Activated CD4-positive, alpha-beta memory T cell treated with anti-CD3 and anti-CD28 coated beads, Interleukin-2, amount 10 ng/mL, durations not matched to agents 7 days and 5 days (primary cell): ENCODE measurements at places on chromosomes 7 and 10. TPM values are rescaled to one million over a fixed set of nuclear protein-coding genes. Genes with fewer than 3 reads are reported as not detected.

The HGF gene
- total RNA-seq, result not detected

GRCh38 chr7:76381814-76382213 is 23.0 kb upstream of the YWHAG start:
- no peak overlapping the region for H3K27ac ChIP-seq
- no peaks in the 10 kb centered on the region for H3K27me3 ChIP-seq
- no peaks in the 10 kb centered on the region for H3K36me3 ChIP-seq
- peaks cover 11% of the 10 kb centered on the region for H3K4me1 ChIP-seq
- no peak overlapping the region for H3K4me3 ChIP-seq

DNA sequence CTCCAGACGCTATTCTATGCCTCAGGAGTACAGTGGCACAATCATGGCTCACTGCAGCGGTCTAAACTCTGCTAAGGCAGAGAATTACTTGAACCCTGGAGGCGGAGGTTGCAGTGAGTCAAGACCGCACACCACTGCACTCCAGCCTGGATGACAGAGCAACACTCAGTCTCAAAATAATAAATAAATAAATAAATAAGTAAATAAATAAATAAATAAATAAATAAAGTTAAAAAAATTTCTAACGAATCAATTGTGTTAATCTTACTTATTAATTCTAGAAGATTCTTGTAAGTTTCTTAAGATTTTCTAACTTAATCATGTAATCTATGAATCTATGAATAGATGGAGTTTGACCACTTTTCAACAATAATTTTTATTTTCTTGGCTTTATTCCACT is 621.4 kb upstream of the POT1 start:
- H3K36me3 ChIP-seq, result no peaks in the 10 kb centered on the region
- H3K27ac ChIP-seq, result no peak overlapping the region
- H3K4me1 ChIP-seq, result no peaks in the 10 kb centered on the region
- no peak overlapping the region for H3K4me3 ChIP-seq

The GIMAP2 gene
- total RNA-seq, result 120 TPM

- DNase-seq, result no peak
- no peak overlapping the region for H3K4me3 ChIP-seq
- no peak overlapping the region for H3K27ac ChIP-seq
- H3K36me3 ChIP-seq, result no peaks in the 10 kb centered on the region
Measured at GRCh38 chr7:136308230-136308629, 331.1 kb upstream of the MTPN start.

The PIK3CG gene
- total RNA-seq, result 49.6 TPM

GRCh38 chr7:104903044-104903443 is 111.0 kb upstream of the KMT2E start:
- no peak for DNase-seq
- no peaks in the 10 kb centered on the region for H3K4me1 ChIP-seq
- no peak overlapping the region for H3K4me3 ChIP-seq

GRCh38 chr7:146216396-146217041 is 99.9 kb downstream of the CNTNAP2 start:
- H3K27ac ChIP-seq, result no peak overlapping the region
- H3K4me1 ChIP-seq, result no peaks in the 10 kb centered on the region
- no peak for DNase-seq
- no peaks in the 10 kb centered on the region for H3K36me3 ChIP-seq
- H3K27me3 ChIP-seq, result no peaks in the 10 kb centered on the region

The SPDYE17 gene
- not detected for total RNA-seq

The PPIA gene
- total RNA-seq, result 2,032 TPM

The GBX1 gene
- not detected for total RNA-seq

DNA sequence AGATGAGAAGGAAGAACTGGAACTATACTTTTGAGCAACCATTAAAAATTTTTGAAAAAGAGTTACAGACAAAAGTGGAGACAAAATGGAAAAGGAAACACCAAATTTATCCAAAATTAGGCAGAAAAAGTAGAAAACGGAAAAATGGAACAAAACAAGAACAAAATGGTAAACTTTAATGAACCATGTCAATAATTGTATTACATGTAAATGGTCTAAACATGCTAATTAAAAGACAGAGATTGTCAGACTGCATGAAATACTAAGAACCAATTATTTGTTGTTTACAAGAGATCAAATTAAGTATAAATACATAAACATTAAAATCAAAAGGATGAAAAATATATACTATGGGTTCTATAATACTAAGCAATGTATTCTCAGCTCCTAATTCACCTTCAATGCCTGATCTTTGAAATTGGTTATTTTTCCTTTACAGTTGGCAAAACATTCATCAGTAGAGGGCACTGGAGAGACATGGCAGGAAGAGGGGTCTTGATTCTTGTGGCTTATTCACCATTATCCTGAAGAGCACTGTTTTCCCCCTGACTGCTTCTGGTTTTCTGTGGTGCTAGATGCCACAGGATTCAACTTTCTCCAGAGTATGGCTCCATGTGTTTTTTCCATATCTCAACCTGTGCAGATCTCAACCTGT is 124.9 kb downstream of the ELFN1 start:
- H3K27ac ChIP-seq, result no peak overlapping the region
- peaks cover 4% of the 10 kb centered on the region for H3K36me3 ChIP-seq
- H3K4me3 ChIP-seq, result no peak overlapping the region
- no peaks in the 10 kb centered on the region for H3K4me1 ChIP-seq

DNA sequence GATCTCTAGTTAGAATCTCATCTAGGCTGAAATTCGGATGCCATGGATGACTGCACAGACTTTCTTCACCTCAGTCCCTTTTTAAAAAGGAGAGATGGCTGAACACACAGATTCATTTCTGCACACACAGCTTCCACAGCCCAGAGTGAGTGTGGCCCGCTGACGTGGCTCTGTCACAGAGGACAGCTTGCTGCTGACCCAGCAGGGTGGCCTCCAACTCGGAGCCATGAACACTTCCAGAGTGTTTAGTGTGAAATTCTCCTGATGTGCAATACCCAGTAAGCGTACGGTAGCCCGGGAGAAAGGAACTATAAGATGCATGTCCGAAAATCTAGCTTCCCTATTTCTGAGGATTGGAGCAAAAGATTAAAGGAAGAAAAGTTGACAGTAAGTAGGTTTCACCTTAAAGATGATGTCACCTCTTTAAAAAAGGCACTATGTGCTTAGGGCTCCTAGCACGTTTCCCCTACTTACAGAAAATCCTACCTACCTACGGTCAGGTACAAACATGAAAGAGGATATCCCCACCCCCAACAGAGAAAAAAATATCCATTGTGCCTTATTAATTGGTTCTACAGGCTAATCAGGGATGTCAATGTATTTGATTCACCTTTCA is 162.2 kb downstream of the RAPGEF5 start:
- DNase-seq, result no peak
- H3K27ac ChIP-seq, result no peak overlapping the region
- H3K27me3 ChIP-seq, result peaks cover 27% of the 10 kb centered on the region
- no peak overlapping the region for H3K4me3 ChIP-seq

DNA sequence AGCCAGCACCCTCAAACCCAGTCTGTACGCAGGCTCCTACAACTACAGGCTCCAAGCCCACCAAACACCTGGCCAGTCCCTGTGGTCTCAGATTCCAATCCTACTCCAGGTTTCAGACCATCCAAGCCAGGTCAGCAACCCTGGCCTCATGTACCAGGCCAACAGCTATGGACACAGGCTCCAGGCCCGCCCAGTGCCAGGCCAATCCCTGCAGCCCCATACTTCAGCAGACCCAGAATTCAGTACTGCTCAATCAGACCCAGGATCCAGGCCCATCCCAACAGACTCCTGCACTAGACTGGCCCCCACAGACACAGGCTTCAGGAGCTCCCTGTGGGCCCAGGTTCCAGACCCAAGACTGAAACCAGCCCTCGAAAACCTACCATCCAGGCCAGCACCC is 32.3 kb downstream of the HPSE2 start:
- H3K4me3 ChIP-seq, result no peak overlapping the region
- H3K4me1 ChIP-seq, result no peaks in the 10 kb centered on the region
- no peak overlapping the region for H3K27ac ChIP-seq
- no peaks in the 10 kb centered on the region for H3K36me3 ChIP-seq
- no peak for DNase-seq
- H3K27me3 ChIP-seq, result no peaks in the 10 kb centered on the region

- H3K4me1 ChIP-seq, result peaks cover 7% of the 10 kb centered on the region
- DNase-seq, result no peak
- H3K27me3 ChIP-seq, result peaks cover 13% of the 10 kb centered on the region
- H3K4me3 ChIP-seq, result no peak overlapping the region
Measured at GRCh38 chr7:1597066-1597760, 27.4 kb upstream of the PSMG3 start.

- no peak overlapping the region for H3K27ac ChIP-seq
- H3K36me3 ChIP-seq, result peaks cover 30% of the 10 kb centered on the region
- DNase-seq, result no peak
- no peaks in the 10 kb centered on the region for H3K27me3 ChIP-seq
- no peak overlapping the region for H3K4me3 ChIP-seq
- no peaks in the 10 kb centered on the region for H3K4me1 ChIP-seq
Measured at GRCh38 chr7:107528461-107528860, 35.3 kb downstream of the COG5 start.

GRCh38 chr10:119257899-119258419 is 50.6 kb downstream of the GRK5 start:
- no peak overlapping the region for H3K4me3 ChIP-seq
- H3K36me3 ChIP-seq, result peaks cover 4% of the 10 kb centered on the region
- no peak for DNase-seq

DNA sequence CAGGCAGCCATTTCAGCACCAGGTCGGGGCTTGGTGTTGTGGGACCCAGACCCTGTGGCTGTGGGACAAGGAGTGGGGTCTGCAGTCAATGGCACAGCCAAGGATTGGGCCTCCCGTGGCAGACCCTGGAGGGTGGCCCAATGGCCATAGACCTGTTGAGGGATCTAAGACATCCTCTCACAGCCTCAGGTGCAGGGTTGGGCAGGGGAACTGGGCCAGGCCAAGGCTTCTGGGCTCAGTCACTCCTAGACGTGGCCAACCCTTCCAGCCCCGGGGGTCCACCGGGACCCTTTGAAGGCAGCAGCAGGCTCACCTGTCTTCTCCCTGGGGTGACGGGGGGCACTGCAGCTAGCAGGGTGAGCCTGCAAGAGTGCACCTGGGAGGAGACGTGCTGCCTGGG is 45.7 kb upstream of the DPYSL4 start:
- no peaks in the 10 kb centered on the region for H3K36me3 ChIP-seq
- H3K27me3 ChIP-seq, result no peaks in the 10 kb centered on the region
- DNase-seq, result no peak
- no peak overlapping the region for H3K4me3 ChIP-seq
- H3K27ac ChIP-seq, result no peak overlapping the region

- H3K4me1 ChIP-seq, result no peaks in the 10 kb centered on the region
- H3K27me3 ChIP-seq, result no peaks in the 10 kb centered on the region
- H3K36me3 ChIP-seq, result peaks cover 4% of the 10 kb centered on the region
- DNase-seq, result no peak
- no peak overlapping the region for H3K4me3 ChIP-seq
Measured at GRCh38 chr7:112292162-112292561, 85.7 kb downstream of the ZNF277 start.

The GATA3 gene
- total RNA-seq, result 112 TPM

The LAMB1 gene
- total RNA-seq, result not detected

The TFR2 gene
- total RNA-seq, result 8.8 TPM

The CRCP gene
- total RNA-seq, result 23.6 TPM

The GLI3 gene
- not detected for total RNA-seq

- DNase-seq, result no peak
- H3K4me3 ChIP-seq, result no peak overlapping the region
- no peak overlapping the region for H3K27ac ChIP-seq
- no peaks in the 10 kb centered on the region for H3K36me3 ChIP-seq
- no peaks in the 10 kb centered on the region for H3K4me1 ChIP-seq
- no peaks in the 10 kb centered on the region for H3K27me3 ChIP-seq
Measured at GRCh38 chr7:72275382-72276070, 136.6 kb downstream of the CALN1 start.

- DNase-seq, result no peak
- no peaks in the 10 kb centered on the region for H3K36me3 ChIP-seq
- no peak overlapping the region for H3K27ac ChIP-seq
Measured at GRCh38 chr7:13829914-13830900, 159.3 kb downstream of the ETV1 start.

The CFTR gene
- not detected for total RNA-seq

The CPN1 gene
- not detected for total RNA-seq

DNA sequence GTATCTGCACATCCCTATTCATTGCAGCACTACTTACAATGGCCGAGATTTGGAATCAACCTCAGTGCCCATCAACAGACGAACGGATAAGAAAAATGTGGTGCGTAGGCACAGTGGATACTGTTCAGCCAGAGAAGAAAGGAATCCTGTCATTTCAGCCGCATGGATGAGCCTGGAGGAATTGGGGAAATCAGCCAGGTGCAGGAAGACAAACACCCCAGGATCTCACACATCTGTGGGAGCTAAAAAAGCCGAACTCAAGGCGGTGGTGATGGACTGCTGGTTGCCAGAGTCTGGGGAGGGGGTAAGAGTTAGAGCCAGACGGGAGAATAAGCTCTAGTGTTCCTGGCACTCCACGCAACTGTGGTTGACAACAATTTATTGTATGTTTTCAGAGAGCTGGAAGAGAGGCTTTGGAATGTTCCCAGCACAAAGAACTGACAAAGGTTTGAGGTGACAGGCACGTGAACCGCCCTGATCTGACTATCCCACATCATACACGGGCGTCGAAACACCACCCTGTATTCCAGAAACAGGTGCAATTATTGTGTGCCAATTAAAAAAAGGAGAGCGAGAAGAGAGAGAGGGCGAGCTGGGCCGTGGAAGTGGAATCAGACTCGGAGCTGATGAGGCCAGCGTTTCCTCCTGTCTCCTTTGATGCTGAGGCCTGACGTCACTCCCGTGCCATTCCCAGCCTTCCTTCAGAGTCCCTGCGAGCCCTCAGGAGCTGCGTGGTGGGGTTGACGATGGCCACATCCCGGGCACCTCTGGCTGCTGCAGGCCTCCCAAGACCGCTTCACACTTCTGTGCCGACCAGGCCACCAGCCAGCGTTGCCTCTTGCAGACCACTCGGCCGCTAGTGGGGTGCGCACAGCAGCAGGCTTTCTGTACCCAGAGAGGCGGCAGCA is 189.5 kb downstream of the DNAJB6 start:
- no peaks in the 10 kb centered on the region for H3K4me1 ChIP-seq
- no peak overlapping the region for H3K27ac ChIP-seq
- no peak overlapping the region for H3K4me3 ChIP-seq
- no peaks in the 10 kb centered on the region for H3K36me3 ChIP-seq
- peaks cover 21% of the 10 kb centered on the region for H3K27me3 ChIP-seq

DNA sequence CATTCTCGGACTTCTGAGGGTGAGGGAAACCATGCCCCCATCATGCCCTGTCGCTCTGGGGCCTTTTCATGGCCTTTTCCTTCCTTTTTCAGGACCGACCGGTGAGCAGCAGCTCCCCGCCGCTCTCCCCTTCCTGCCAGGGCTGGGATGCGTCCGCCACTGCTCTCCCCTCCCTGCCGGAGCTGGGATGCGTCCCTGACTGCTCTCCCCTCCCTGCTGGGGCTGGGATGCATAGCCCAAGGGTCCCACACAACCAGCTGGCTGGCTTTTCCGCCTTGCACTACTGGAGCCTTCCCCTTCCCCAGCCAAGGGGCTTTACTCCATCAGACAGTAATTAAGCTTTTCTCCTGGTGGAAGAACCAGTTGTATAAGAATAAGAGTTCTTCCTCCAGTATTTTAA is 129.7 kb upstream of the COBL start:
- H3K4me1 ChIP-seq, result no peaks in the 10 kb centered on the region
- no peak for DNase-seq
- H3K27ac ChIP-seq, result no peak overlapping the region
- no peaks in the 10 kb centered on the region for H3K27me3 ChIP-seq
